ENCODE measurements at places on chromosomes 2 and 18.

DNA sequence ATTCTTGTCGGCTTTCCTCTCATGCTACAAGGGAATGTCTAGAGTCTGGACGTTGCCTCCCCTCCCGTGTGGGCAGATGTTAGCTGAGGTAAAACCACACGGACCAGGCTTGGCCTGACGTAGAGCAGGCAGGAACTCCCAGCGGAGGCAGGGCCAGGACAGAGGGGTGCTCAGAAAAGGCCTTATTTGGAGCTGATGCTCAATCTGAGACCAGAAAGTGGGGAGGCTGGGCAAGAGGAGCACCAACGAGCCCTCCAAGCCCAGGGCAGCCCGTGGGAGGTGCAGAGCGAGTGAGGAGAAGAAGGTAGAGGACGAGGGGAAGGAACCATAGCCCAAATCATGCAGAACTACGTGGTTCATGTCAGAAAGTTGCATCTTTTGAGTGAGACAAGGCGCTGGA lies 9.0 kb downstream of the TEX51 start:
- DNase-seq: peak; percentile 78

- no peak for DNase-seq
Measured at GRCh38 chr2:100033976-100034375, 108.4 kb downstream of the AFF3 start.

GRCh38 chr18:77187189-77187588 lies 54.6 kb upstream of the MBP start:
- DNase-seq: no peak

DNA sequence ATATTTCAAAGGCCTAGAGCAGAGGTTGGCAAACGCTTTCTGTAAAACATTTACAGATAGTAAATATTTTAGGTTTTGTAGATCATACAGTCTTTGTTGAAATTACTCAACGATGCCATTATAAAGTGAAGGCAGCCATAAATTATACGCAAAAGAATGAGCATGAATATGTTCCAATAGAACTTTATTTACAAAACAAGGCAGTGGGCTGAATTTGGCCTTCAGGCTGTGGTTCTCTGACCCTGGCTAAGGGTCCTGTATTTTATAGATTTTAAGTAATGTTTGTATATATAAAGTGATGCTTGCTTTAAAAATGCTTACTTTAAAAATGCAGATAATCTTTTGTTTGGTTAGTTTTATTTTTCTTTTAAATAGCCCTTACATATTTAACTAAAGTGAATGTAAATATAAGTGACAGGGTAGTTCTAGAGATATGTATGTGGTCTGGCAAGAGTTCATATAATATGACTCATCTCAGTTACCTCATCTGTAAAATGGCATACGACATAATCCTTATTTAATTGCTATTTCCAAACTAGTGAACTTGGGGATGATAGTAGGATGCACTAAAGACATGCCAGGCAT lies 51.7 kb upstream of the ATP5MC3 start:
- no peak for DNase-seq

Data from esophagus muscularis mucosa (tissue), 4 donors.